ENCODE measurements at places on chromosomes 7 and 10.

- no peak overlapping the region for H3K27ac ChIP-seq
- no peaks in the 10 kb centered on the region for H3K36me3 ChIP-seq
- DNase-seq, result no peak
- H3K4me1 ChIP-seq, result no peaks in the 10 kb centered on the region
These were observed 484.2 kb upstream of the CELF2 start for GRCh38 chr10:10533437-10533836.

GRCh38 chr10:91162050-91162494, 58.4 kb upstream of the PCGF5 start:
- H3K27me3 ChIP-seq, result no peaks in the 10 kb centered on the region
- peaks cover 35% of the 10 kb centered on the region for H3K4me1 ChIP-seq
- DNase-seq, result no peak
- peak overlapping the region; percentile 75 for H3K4me3 ChIP-seq
- no peaks in the 10 kb centered on the region for H3K36me3 ChIP-seq
- peak overlapping the region; percentile 93 for H3K27ac ChIP-seq

DNA sequence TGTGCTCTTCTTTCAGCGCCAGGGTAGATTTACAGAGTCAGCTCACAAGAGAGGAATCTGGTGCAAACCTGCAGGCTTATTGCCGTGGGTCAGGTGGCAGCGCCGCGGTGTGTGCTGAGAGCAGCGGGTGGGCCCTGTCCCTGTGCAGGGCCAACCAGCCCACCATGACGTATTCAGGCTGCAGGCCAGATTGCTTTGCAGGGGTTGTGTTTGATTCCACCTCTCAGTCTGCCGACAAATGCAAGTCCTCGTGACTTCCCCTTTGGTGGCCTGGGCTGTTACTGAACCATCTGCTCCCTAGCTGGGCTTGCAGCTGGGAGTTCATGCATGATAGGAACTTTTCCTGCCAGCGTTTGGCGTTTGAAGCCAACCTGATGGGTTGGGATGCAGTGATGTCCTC, 66.7 kb upstream of the LEP start:
- DNase-seq, result no peak
- no peaks in the 10 kb centered on the region for H3K27me3 ChIP-seq
- H3K27ac ChIP-seq, result no peak overlapping the region
- H3K4me3 ChIP-seq, result no peak overlapping the region
- no peaks in the 10 kb centered on the region for H3K4me1 ChIP-seq

DNA sequence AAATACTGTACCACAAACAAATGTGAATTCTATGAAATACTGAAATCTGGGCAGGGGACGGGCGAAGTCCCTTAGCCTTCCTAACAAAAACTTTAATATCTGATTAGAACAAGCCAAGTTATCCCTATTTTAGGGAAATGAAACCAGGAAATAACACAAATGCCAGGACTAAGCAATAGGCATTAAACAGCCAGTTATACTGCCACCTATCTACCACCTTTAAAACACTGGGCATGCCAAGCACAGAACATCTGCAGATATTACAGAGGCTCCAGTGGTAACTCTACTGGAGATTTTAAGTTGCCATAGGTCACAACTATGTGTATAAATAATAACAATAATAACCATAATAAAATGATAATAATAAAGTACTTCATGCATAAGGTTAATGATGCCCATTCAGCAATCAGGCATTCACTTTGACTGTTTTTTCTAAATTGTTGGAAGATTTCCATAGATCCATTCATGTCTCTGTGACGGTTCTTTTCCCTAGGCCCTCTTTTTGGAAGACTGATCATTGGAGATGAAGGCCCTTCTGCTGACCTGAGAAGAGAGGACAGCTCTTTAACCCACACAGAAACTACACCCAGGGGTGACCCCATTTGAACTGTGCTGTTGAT, 195.7 kb downstream of the CACNA2D1 start:
- DNase-seq, result no peak
- H3K27ac ChIP-seq, result no peak overlapping the region
- H3K4me1 ChIP-seq, result no peaks in the 10 kb centered on the region
- H3K36me3 ChIP-seq, result no peaks in the 10 kb centered on the region

DNA sequence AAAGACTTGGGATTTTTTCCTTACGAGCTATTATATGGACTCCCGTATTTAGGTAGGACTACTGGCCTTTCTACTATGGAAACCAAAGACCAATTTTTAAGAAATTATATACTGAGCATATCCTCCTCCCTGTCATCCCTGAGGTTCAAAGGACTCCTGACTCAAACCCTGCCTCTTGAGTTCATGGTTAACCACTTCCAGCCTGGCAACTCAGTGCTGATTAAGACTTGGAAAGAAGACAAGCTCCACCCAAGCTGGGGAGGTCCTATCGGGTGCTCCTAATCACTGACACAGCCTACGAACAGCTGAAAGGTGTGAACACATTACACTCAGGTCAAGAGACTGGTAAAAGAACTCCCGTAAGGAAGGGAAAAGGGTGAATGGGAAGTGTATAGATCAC, 66.8 kb downstream of the LYZL2 start:
- H3K4me1 ChIP-seq, result no peaks in the 10 kb centered on the region
- H3K4me3 ChIP-seq, result no peak overlapping the region
- no peaks in the 10 kb centered on the region for H3K36me3 ChIP-seq
- no peak for DNase-seq
- no peak overlapping the region for H3K27ac ChIP-seq
- H3K27me3 ChIP-seq, result no peaks in the 10 kb centered on the region

DNA sequence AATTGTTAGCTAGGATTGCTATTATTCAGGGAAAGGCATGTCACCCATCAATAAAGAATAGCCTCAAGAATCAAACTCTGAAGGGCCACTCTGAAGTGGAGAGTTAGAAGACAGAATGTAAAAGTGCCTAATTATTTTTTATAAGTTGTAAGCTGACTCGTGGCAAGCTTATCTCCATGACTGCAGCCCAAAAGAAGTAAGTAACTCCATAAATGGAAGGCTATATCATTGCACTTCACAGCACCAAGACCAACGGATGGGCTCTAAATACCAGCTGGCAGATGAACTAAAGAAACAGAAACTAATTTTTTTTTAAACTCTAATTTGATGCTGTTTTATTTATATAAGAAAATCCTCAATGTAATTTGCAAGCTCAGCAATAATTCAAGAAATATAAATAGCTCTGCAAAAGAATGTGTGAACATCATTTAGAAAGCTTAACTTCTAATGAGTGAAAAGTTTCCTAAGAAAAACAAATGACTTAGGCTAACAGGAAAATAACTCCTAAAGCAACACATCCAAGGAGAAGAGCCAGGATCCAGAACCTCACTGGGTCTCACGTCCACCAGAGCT, 165.5 kb downstream of the SNX13 start:
- H3K27ac ChIP-seq, result no peak overlapping the region
- H3K4me3 ChIP-seq, result no peak overlapping the region
- H3K4me1 ChIP-seq, result peaks cover 15% of the 10 kb centered on the region
- H3K27me3 ChIP-seq, result no peaks in the 10 kb centered on the region
- no peaks in the 10 kb centered on the region for H3K36me3 ChIP-seq
- no peak for DNase-seq

DNA sequence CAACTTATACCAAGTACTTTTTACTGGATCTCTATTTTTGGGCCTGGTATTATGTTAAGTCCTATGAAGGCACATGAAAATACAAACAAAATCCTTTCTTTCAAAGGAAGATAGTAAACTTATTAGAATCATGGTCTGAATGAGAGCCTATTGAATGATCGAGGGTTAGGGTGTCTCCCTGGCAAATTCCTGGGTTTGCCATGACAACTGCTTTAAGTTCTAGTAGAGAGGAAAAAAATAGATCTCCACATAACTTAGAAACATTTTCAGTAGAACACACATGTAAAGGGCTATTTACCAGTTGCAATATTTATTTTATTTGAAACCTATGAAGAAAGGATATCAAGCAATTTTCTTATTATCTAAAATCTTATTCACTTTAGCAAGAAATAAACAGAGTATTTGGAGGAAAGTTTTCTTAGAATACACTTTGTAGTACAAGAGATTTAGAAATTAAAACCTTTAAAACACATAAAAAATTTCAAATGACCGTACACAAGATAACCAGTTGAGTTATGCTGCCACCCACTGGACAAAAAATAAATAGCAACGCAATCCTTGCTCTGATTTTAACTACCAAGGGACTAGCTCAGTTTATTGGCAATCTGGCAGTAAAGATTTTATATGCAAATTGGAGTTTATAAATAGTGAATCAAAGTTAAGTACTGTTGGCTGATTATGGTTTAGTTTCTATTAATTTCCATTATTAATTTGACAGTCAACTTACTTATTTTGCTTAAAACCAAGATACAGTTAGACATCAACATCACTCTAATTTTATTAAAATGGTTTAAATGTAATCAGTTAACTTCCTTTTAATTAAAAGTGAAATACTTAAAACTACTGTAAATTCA, 33.9 kb downstream of the CACUL1 start:
- peaks cover 18% of the 10 kb centered on the region for H3K4me1 ChIP-seq
- no peak overlapping the region for H3K4me3 ChIP-seq
- DNase-seq, result no peak
- H3K27me3 ChIP-seq, result no peaks in the 10 kb centered on the region
- no peak overlapping the region for H3K27ac ChIP-seq
- H3K36me3 ChIP-seq, result no peaks in the 10 kb centered on the region

GRCh38 chr10:72889391-72889831, 4.1 kb upstream of the OIT3 start:
- no peaks in the 10 kb centered on the region for H3K27me3 ChIP-seq
- H3K4me1 ChIP-seq, result peaks cover 42% of the 10 kb centered on the region
- peaks cover 5% of the 10 kb centered on the region for H3K36me3 ChIP-seq
- no peak overlapping the region for H3K4me3 ChIP-seq
- no peak overlapping the region for H3K27ac ChIP-seq

DNA sequence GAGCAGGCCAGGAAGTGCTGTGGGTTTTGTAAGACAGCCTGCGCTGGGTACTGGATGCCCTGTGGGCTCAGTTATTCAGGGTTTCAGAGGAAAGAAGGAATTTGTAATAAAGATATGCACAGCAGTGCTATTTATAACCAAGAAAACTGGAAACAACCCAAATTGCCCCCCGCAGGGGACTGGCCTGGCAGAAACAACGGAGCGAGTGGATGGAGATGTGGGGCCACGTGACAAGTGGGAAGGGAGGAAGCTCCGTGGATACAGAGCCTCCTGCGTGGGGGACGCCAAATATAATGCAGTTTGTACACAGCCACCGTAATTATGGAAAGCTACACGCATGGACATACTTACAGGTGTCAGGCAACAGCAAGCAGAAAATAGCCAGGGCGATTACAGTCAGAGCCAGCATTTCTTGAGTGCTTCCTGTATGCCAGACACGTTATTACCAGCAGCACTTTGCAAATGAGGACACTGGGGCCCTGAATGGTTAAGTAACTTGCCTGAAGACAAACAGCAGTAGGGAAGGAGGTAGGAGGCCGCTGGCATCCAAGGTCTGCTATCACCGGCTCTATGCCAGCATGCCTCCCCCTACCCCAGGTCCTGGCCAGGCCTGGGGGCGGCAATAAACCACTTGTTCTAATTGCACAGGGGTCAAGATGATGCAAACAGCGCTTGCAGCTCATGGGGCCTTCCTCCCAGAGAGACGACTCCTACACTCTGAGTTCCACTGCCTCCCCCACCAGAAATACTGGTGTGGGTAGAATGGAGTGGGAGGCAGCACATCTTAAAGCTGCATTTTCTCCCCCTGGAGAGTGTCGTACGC, 8.7 kb upstream of the CAMK2B start:
- no peaks in the 10 kb centered on the region for H3K36me3 ChIP-seq
- no peaks in the 10 kb centered on the region for H3K27me3 ChIP-seq
- no peak for DNase-seq
